ENCODE measurements at places on chromosomes 13 and 19.

DNA sequence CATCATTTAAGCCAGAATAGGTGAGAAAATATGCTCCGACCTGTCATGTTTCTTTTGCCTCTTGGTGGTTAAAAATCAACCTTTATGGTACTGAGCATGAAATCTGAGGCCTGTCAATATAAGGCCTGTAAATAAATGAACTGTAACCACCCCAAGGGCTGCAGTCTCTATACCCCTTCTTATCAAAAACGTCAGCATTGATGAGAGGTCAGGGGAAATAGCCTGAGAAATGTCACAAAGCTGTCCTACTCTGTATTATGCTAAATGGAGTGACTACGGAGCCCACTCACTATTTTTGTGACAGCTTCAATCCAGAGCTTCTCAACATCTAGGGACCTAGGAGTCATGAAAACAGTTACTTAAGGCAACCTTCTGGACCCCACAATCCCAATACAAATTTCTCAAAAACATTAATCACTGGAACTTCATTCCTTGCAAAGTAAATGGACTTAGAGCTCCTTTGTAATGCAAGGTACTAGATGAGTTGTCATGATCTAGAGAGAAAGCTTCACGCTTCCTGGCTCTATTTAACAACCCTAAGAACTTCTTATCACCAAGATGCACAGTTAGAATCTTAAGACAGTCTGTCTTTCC, 2.7 kb upstream of the RAP2A start:
- DNase-seq: no peak

GRCh38 chr13:76067850-76068249, 431.7 kb downstream of the LMO7 start:
- no peak for DNase-seq

DNA sequence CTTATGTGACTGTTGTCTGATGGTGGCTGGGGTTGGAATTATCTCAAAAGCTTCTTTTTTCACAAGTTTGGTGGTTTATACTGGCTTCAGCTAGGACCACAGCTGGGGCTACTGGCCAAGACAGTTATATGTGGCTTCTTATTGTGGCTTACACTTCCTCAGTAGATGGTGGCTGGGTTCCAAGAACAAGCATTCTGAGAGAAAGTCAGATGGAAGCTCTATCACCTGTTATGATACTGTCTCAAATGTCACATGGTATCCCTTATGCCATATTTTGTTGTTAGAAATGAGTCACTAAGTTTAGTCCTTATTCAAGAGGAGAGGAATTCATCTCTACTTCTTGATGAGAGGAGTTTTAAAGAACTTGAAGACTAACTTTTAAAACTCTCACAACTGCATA, 41.6 kb downstream of the NDFIP2 start:
- DNase-seq: no peak

DNA sequence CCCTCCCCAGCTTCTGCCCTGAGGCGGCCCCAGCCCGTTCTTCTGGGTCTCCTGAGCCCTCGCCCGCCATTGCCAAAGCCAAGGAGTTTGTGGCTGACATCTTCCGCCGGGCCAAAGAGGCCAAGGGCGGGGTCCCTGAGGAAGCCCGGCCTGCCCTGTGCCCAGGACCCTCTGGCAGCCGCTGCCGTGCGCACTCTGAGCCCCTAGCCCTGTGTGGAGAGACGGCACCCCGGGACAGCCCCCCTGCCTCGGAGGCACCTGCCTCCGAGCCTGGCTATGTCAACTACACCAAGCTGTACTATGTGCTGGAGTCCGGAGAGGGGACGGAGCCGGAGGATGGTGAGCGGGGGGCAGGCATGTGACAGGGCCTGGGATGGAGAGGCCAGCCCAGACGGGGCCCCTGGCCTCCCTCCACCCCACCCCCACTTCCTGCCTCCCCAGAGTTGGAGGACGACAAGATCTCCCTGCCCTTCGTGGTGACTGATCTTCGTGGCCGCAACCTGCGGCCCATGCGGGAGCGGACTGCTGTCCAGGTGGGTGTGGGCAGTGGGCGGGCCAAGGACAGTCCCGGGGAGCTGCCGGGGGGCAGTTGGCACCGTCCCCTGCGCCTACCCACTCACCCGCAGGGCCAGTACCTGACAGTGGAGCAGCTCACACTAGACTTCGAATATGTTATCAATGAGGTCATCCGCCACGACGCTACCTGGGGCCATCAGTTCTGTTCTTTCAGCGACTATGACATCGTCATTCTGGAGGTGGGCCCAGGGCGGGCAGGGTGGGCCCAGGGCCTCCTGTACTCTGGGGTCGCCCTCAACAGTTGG, 7.0 kb downstream of the DCAF15 start:
- DNase-seq: no peak

DNA sequence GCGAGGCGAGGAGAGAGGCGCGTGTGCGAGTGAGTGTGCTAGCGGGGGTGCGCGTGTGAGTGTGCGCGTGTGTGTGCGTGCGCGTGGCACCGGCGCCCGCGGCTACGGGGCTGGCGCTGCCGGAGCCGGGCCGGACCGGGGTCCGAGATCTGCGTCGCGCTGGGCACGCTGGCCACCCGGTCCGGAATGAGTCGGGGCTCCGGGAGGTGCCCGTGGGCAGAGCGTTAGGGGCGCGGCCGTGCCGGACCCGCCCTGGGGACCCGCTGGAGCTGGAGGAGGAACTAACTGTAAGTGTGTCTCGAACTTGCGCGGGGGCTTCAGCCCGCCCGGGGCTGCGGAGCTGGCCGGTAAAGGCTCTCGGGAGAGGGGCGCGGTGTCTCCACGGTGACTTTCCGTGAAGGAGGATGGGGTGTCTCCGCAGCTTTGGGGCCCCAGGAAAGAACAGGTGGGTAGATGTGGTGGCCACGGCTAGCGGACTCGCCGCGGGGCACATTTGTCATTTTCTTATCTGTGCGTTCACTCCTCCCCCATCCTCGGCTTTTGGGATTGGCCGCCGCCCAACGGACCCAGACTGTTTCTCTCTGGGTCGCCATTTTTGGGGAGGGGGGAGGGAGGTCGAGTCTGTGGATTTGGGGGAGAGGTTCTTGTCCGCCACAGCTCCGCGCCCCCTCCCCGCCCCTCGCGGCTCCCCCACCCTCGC, 10.1 kb upstream of the SOX1 start:
- no peak for DNase-seq

DNA sequence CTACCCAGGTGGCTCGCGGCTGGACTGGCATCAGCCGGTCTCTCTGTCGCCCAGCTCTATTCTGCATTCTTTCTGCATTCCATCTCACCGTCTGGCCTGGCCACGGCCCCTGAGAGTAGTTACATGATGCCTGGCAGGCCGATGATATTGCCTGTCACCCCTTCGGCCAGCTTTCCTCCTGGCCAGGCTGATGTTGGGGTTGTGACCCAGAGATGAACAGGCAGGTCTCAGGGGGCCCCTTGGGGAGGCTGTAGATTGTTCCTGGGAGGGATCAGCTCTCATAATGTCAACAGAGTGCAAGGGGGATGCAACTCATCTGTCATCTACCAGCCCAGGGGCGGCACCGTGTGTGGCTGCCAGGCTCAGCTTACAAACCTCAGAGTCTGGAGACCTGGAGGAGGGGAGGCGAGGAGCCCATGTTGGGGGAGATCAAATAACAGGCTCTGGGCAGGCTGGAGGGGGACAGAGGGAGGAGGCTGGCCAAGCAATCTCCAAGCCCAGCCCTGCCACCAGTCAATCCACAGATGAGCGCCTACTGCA, 13.6 kb upstream of the FBXO17 start:
- no peak for DNase-seq

- DNase-seq: no peak
These were observed 36.0 kb upstream of the UBL3 start for GRCh38 chr13:29886446-29886845.

DNA sequence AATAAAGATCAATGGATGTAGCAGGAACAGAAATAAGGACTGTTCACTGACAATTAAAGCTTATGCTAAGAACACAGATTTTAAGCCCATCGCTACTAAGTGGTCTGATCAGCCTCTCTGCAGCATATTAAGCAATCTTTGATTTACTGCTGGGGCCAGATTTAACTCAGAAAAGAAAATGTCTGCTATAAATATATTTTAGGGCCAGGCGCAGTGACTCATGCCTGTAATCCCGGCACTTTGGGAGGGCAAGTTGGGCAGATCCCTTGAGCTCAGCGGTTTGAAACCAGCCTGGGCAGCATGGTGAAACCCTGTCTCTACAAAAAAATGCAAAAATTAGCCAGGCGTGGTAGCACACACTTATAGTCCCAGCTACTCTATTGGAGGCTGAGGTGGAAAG, 43.0 kb downstream of the METTL21C start:
- DNase-seq: no peak

DNA sequence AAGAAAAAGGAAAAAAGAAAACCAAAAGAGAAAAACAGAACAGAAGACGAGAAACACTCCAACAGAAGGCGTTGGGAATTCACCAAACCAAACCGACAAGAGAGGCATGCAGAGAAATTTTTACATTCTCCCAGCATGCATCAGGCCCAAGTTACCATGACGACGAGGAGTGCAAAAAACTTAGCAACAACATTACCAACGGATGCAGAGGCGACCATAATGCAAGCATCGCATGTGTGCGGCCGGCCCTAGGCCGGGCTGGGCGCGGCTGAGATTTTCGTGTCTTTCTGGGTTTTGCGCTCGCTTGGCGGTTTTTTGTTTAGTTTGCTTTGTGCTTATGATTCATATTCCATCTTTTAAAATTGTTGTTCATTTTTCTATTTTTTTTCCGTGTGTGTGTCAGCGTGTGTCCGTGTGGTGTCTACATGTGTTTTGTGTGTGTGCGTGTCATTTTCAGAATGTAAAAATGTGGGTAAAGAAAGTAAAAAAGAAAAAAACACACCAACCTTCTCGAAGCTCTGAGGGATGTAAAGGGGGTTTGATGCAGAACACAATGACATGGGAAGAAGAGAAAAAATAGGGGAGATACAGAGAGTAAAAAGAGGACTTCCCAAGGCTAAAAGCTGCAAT, 84.9 kb downstream of the PTPRS start:
- DNase-seq: no peak

GRCh38 chr19:47036097-47036651, 12.2 kb downstream of the TMEM160 start:
- DNase-seq: peak; percentile 37

- peak; percentile 93 for DNase-seq
These were observed 3.3 kb downstream of the DOT1L start for GRCh38 chr19:2166741-2167738.

DNA sequence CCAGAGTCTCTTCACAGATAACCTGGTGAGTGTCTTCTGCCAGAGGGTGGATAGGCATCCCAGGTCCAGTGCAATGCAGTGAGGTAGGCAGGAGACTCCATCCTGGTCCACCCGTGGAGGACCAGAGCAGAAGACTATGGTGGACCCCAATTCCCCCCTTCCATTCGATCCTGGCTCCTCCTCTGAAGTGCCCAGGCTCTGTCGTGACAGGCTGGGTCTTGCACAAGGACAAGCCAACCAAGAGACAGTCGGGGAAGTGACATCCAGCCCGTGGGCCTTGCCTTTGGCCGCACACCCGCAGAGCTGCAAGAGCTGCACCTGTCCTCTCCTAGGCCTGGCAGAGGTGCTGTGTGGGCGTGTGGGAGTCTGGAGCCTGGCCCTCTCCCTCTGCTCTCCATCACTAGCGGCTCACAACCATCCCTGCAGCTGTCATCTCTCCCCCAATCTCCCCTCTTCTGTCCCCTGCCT, 3.1 kb downstream of the ZNF784 start:
- no peak for DNase-seq

- peak; percentile 13 for DNase-seq
These were observed 21.9 kb downstream of the ONECUT3 start for GRCh38 chr19:1774989-1775772.

DNA sequence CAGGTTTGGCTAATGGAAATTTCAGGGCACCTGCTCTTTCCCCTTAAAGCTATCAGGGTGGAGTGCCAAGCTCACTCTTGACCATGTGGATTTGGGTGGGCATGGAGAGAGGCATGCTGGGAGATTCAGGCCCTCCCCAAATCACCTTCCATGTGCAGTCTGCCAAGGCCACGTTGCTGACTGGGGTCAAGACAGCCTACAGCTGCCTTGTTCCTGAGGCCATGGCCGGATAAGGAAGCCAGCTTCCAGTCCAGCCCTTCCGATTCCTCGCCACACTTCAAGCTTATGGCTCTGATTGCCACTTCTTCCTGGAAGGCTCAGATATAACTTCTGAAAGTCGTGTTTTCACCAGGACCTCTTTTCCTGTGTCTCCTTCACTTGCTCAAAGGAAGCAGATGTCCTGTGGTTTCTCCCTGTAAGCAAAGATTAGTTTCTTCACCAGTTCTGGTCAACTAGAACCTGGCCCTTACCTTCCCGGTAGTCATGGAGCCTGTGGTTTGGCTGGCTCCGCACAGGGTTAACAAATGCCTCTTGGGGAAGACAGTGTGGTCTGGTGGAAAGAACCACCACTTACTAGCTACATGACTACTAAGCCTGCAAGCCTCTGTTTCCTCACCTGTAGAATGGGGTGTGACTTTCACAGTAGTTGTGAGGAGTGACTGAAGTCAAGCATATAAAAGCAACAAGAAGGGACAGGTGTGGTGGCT, 16.1 kb upstream of the TPT1 start:
- no peak for DNase-seq

DNA sequence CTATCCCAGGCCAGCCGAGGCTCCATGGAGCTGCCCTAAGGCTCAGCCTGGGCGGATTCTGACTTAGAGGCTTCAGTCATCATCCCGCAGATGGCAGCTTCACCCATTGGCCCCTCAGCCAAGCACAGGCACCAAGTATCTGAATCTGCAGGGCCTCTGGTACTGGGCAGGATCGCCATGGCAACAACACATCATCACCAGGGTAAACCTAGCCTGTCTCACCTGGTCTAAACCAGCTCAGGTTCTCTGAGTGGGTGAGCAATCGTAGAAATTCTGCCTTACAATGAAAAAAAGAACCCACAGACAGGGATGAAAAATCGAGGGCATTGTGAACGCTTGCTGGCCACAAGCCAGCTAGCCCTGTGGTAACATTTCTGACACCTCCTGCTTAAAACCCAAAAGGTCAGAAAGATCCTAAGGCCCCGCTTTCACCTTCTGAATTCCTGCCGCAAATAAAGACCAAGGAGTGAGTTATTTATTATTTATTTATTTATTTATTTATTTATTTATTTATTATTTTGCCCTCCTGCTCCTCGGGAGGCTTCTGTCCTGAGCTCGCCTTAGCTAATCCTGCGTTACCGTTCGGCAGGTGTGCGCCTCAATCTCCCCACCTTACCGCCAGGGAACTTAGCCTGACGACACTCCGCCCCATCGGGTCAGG, 12.0 kb upstream of the CEACAM21 start:
- DNase-seq: peak; percentile 25

DNA sequence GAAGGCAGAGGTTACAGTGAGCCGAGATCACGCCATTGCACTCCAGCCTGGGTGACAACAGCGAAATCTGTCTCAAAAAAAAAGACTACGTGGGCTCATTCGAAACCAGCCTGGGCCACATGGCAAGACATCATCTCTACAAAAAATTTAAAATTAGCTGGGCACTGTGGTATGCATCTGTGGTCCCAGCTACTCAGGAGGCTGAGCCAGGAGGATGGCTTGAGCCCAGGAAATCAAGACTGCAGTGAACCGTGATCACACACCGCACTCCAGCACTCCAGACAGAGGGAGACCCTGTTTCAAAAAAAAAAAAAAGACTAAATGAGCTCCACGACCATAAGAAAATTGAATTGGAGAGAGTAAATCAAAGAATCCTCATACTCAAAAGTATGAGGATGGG, 53.1 kb downstream of the SLC7A1 start:
- DNase-seq: no peak

Measured in NCI-H2029 (cell line).